ENCODE measurements at places on chromosomes 7 and 10.

GRCh38 chr7:45035371-45035770 is 35.4 kb downstream of the CCM2 start:
- no peak for DNase-seq

DNA sequence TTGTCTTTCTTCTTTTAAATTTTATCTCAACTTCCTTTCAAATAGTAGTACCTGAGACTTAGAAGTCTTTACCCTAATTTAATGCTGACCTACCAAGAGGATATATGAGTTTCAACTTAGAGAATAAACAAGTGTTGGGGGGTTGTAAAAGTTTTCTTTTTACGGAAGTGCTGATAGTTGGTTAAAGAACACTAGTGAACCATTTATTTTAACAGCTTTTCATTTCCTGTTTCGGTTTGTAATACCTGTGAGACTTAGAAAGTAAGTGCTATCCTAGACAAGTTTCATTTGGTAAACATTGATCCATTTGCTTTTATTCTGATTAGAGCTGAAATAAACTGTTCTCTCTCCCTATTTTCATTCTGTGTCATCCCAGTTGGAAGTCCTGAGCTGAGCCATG is 683.1 kb upstream of the SORCS1 start:
- DNase-seq: no peak

DNA sequence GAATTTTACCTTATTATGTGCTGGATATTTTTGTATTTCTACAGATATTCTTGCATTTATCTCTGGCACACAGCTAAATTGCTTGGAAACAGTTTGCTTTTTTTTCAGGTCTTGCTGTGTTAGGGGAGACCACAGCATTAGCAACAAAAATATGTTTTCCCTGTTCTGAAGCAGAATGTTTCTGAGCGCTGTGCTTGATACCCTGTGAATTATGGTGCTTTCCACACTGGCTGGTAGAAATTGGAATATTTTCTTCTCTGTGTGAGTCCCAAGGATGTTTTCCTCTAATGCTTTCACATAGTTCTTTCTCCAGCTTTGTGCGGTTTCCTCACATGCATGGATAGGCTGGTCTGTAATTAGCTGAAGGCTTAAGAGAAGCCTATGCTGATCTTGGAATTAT is 651.6 kb upstream of the IGFBP3 start:
- no peak for DNase-seq

DNA sequence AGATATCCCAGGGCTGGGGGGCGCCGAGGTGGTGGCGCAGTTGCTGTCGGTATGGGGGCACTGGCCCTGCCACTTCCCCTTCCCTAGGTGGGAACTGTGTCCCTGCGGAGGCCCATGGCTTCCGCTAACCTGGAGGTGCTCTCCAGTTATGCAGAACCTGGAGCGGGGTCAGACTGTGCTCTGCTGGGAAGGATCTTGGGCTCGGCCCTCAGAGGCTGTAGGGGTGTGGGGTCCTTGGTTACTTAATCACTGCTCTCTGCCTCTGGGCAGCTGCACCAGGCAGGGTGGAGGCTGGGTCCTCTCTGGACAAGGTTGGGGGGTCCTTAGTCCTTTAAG is 2.4 kb downstream of the BRI3 start:
- DNase-seq: no peak

GRCh38 chr7:129784437-129784782 is 168.3 kb downstream of the UBE2H start:
- no peak for DNase-seq

DNA sequence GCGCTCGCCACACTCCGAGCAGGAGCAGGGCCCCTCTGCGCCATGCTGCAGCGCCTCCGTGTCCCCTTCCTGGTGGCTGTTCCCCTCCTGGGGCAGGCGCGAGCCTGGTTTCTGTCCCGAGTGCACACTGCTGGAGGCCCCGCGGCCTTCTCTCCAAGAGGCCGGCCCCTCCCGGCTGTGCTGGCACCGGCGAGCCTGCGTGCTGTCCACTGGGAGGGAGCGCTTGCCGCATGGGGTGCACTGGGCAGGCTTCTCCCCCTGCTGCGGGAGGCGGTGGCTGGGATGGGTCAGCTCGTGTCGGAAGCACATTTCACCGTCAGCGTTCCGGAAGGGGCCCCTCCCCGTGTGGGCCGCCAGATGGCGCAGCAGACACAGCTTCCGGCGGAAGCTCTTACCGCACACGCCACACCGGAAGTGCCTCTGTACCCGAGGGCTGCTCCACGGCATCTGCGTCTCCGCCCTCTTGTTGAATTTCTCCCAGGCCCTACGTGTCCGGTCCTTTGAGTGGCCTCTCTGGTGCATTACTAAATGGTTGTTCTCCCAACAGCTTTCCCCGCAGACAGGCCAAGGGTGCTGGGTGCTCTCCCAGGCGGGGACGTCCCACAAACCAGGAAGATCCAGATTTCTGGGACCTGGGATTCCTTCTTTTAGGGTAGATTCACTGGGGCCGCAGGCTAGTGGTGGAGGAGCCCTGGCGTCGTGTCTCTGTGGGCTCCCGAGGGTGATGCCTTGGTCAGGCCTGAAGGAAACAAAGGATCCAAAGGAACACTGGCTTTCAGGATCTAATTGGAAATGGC is 18.7 kb downstream of the ZNF786 start:
- no peak for DNase-seq

GRCh38 chr10:52566471-52567246 is 205.9 kb downstream of the MBL2 start:
- DNase-seq: no peak

- DNase-seq: no peak
Measured at GRCh38 chr10:117540640-117541404, 1.7 kb upstream of the EMX2 start.

GRCh38 chr10:3192856-3193635 is 20.5 kb upstream of the PITRM1 start:
- peak; percentile 45 for DNase-seq

DNA sequence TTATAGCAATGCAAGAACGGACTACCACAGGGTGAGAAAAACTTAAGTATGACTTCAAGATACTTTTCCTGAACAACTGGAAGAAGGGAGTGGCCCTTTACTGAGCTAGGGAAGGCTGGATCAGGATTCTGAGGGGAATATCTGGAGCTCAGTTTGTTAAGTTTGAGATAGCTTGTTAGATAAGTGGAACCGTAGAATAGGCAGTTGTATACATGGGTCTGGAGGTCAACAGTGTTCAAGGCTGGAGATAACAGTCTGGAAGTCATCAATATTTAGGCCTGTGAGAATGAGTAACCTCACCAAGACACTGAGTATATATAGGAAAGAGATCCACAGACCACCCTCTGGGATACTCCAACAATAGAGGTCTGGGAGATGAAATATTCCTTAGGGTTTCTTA is 7.2 kb downstream of the PLEKHA1 start:
- no peak for DNase-seq

GRCh38 chr7:77276120-77276519 is 76.5 kb upstream of the FGL2 start:
- DNase-seq: no peak

GRCh38 chr10:87658321-87658795 is 1.3 kb upstream of the PAPSS2 start:
- no peak for DNase-seq

All from stimulated activated CD8-positive, alpha-beta memory T cell treated with anti-CD3 and anti-CD28 coated beads, Interleukin-7, amount 100 ng/mL, for 4 hours (primary cell).